ENCODE measurements at places on chromosomes 5 and 9.
A peak's percentile ranks its signal among the peaks of the same experiment; 100 is the strongest.

- peak; percentile 44 for DNase-seq
Observed at GRCh38 chr9:101477736-101478135, 42.2 kb upstream of the ALDOB start.

GRCh38 chr9:95107001-95107749, 210.3 kb downstream of the FANCC start:
- DNase-seq, result peak; percentile 81

- peak; percentile 83 for DNase-seq
Observed at GRCh38 chr5:143177263-143177983, 226.1 kb downstream of the NR3C1 start.

DNA sequence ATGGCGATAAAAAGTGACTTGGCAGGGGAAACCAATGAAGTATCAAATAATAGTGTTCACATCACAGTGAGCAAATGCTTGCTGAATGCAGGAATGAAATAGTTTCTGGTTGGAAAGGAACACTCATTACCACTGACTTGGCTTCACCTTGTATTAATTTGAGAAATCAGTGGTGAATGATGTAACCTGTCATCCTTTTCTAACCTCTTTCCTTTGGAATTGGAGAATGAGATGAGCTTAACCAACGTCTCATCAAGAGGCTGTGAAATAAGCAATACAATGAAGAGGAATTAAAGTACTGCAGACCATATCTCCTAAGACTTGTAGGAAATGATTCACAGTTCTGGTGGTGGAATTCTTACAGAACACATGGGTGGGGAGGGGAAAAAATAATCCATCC, 192.2 kb downstream of the DMAC1 start:
- DNase-seq, result no peak

- DNase-seq, result no peak
Observed at GRCh38 chr5:56496581-56497063, 263.5 kb upstream of the ANKRD55 start.

- DNase-seq, result peak; percentile 20
Observed at GRCh38 chr5:97071101-97071500, 71.3 kb downstream of the LIX1 start.

DNA sequence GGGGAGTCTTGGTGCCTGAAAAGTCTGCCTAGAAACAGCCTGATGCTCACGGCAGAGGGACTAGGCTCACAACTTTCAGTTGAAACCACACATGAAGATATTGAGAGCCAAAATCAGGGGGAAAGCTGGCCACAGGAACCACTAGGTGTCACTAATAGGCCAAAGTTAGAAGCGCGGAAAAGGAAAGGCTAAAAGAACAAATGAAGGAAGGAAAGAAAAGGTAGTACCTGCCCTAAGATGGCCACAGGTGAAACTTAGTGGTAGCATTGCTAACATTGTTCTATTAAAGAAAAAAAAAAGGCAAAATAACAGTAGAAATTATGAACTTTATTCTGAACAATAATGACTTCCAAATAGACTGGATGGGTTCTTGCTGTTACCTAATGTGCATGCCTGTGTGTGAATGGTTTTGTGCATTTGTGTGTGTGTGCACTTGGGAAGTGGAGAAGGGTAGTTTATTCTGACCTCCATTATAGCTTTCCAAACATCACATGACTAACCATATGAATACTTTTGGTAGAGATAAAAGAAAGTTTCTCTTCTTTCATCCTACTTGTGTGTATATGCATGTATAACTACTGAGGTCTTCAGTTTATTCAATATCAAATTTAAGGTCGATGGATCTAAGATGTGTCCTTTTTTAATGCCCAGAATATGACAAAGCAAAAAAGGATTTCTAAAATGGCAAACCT, 2.1 kb upstream of the RFESD start:
- DNase-seq, result peak; percentile 73

GRCh38 chr9:109277451-109277850, 43.4 kb downstream of the EPB41L4B start:
- no peak for DNase-seq

DNA sequence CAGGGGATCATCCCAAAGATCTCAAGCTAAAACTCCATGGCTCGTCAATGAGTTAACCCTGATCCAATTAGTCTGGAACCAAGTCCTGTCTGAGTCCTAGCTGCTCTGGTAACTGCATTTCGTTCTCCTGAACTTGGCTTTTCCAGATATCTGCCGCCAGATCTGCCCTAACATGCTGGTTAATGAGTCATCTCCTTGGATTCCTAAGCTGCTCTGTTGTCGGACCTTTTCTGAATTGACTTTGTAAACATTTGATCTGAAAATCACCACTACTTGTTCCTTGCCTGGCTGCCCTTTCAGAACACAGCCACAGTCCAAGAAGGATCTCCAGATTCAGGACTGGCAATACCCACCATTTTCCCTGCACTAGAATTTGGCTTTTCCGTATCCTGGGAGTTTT, 473.0 kb downstream of the ZSWIM6 start:
- peak; percentile 89 for DNase-seq

Data from iris pigment epithelial cell (primary cell).